ENCODE measurements at places on chromosomes 3 and 15.

DNA sequence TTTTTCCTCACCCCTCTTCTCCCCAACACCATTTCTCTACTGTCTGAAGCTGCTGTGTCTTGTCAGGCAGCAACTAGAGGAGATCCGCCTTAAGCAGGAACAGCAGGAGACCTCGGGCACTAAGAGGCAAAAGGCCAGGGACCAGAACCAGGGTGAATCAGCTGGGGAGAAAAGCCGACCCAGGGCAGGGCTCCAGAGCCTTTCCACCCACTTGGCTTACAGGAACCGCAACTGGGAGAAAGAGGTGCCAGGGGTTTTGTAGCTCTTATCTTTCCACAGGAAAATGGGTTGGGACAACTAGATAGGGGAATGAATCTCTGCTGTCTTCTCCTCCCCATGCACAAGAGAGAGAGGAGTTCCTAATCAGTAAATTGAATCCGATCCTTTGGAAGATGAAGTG is 3.0 kb upstream of the NGRN start:
- no peak for DNase-seq

- DNase-seq: no peak
Observed at GRCh38 chr15:95086531-95087252, 855.3 kb downstream of the MCTP2 start.

- DNase-seq: no peak
Observed at GRCh38 chr3:147189016-147189415, 217.3 kb downstream of the ZIC4 start.

GRCh38 chr3:33299395-33300081 is 22.3 kb downstream of the FBXL2 start:
- no peak for DNase-seq

DNA sequence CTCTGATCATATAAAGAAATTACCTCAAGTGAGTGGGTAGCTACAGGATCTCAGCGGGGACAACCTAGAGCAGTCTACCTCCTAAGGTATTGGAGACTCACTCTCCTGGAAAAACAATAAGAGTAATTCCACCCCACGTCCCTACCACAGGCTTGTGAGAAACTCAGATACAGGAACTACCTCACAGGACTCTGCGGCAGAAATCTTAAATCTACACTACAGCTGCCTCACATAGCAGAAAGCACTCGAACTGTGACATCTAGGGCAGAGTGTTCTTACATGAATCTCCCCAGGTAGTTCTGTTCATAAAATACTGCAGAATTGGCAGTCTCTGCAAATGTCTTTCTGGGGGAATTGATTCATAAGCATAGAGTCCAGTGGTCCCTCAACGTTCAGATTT is 382.9 kb upstream of the IL12A start:
- no peak for DNase-seq

GRCh38 chr15:66164788-66165187 is 88.8 kb downstream of the MEGF11 start:
- DNase-seq: no peak

- DNase-seq: no peak
Observed at GRCh38 chr3:73431183-73431900, 193.4 kb downstream of the PDZRN3 start.

GRCh38 chr15:71005895-71006294 is 109.4 kb upstream of the THSD4 start:
- DNase-seq: no peak

- DNase-seq: no peak
Observed at GRCh38 chr15:60464836-60465630, 13.9 kb downstream of the ICE2 start.

DNA sequence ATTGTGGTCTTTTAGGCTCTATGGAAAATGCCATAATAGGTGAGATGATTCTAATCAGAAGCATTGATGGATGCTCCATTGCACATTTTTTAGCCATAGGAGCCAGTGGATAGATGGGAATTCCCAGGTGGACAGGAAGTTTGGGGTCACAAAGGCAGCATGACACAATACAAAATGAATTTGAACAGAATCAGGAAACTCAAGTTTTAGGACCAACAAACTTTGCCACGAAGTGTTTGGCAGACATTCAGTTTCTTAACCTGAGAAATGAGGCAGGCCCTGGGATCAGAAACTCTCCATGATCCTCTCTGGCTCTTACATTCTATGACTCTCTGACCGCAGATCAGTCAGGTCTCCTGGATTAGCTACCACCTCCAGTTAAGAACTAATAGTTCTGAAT is 275.4 kb downstream of the TIGIT start:
- no peak for DNase-seq

GRCh38 chr15:80076321-80077318 is 17.1 kb downstream of the ZFAND6 start:
- no peak for DNase-seq

- no peak for DNase-seq
Observed at GRCh38 chr3:72628065-72628464, 220.2 kb downstream of the SHQ1 start.

- DNase-seq: no peak
Observed at GRCh38 chr15:87045746-87046145, 966.1 kb downstream of the AGBL1 start.

GRCh38 chr15:68410466-68411342 is 21.3 kb downstream of the ITGA11 start:
- no peak for DNase-seq

GRCh38 chr15:69159805-69160140 is 662 bp upstream of the GLCE start:
- no peak for DNase-seq

DNA sequence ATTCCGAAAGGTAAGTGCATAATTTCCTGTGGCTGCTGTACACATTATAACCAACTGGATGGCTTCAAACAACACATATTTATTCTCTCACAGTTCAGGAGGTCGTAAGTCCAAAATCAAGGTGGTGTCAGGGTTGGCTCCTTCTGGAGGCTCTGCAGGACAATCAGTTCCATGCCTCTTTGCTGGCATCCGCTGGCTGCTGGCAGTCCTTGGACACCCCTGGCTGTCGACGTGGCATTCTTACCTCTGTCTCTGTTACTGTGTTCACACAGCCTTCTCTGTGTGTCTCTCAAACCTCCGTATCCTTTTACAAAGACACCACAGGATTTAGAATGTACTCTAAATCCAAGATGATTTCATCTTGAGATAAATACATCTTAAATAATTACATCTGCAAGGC is 398.8 kb upstream of the ATP10A start:
- DNase-seq: no peak

DNA sequence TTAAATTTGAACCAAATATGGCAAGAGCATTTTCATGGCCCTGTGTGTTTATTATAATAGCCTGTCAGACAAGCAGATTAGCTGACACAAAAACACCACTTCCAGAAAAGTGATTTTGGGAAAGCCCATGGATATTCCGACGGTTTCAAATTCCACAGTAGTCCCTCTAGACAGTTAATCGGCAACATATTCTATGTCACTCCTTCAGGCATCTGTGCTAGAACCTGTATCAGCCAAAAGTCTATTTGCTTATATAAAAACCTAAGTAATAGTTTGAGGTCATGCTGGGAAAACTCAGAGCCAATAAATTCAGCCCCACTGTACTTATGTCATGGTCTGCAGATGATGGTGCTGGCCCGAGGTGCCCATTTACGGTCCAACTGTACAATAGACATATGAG is 110.2 kb upstream of the ARHGEF26 start:
- no peak for DNase-seq

DNA sequence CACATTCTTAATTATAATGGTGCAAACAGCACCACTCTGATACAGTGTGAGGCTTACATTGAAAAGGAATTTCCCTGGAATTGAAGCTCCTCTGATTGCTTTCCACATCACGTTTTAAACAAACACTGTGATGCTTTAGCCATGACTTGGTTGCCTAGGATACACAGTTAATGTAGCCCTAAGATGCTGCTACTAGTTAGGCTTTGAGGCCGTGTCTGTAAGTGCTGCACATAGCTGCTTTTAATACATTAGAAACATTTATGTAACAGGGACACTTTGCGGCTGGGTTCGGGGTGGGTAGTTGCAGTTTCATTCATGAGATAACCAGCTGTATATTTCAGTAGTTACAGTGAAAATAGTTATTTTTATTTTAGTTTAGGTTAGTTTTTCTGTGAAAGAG is 334.7 kb downstream of the NLGN1 start:
- no peak for DNase-seq

DNA sequence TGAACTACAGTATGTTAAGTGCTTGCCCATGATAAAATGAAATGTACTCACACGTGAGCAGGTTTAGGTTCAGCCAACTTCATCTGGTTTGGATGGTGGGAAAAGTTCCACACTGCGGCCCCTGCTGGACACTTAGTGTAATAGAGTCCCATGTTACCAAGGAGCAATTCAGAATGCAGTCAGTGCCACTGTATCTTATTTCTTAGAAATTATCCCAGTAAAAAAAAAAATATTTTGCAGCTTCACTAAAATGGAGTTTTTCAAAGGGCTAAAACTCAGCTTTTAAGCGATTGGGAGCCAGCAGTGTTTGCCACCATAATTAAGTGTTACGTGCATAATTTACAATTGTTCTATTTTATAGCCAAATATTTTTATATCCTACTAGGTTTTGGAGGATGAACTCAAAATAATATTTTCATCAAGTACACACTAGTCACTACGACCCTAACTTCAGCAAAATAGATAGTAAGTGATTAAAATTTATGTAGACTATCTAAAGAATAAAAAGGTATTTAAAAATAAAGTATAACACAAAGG is 371.7 kb upstream of the GBE1 start:
- peak; percentile 24 for DNase-seq

GRCh38 chr3:54780336-54780735 is 147.5 kb downstream of the LRTM1 start:
- DNase-seq: no peak

- DNase-seq: no peak
Observed at GRCh38 chr3:121467085-121467484, 78.7 kb downstream of the POLQ start.

- no peak for DNase-seq
Observed at GRCh38 chr15:57567891-57568290, 23.8 kb upstream of the MYZAP start.

GRCh38 chr3:188510366-188510765 is 356.4 kb downstream of the LPP start:
- DNase-seq: no peak

DNA sequence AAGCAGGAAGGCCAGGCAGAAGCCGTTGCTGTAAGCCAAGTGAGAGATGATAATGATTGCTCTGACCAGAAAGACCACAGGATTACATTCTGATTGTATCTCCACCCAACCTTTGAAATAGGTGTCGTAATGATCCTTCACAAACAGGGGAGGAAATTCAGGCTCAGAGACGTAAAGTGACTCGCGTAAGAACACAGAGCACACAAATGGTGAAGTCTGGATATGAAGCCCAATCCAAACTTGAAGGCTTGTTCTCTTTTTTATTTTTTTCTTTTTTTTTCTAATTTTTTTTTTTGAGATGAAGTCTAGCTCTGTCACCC is 25.3 kb upstream of the PIAS1 start:
- no peak for DNase-seq

DNA sequence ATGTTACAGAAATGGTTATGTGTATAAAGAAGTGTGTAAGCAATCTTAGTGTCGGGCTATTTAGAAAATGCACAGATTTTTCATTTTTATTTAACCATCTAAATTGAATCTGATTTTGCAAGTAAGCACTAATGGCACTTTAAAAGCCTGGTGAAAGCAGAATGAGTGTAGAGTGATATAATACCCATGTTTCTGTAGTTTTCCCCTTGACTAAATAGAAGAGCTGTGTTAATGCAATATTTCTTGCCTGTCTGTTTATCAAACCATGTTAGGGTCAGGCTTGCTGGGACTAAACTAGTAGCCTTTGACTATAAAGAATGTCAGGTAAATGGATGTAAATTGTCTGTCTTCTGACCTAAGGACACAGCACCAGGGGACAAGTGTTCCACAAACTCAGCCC is 714.0 kb downstream of the CADM2 start:
- DNase-seq: no peak

DNA sequence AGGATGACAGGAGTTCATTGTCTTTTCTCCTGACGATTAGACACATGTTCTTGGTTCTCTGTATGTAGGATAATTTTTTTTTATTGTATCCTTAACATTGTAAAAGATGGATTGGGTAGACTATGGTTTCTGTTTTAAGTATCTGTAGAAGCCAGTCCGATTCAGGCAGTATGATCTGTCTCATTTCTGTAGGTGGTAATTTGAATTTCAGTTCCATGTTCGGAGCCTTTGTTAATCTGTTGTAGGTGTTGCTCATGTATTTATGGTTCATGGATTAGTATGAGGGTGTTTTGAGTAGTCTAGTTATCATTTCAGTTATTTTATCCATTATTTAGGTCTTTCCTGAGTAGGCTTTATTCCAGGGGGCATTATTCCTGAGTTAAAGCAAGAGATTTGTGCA is 32.4 kb upstream of the MME start:
- DNase-seq: no peak

- DNase-seq: no peak
Observed at GRCh38 chr15:31487811-31488436, 161.3 kb downstream of the KLF13 start.

- DNase-seq: peak; percentile 13
Observed at GRCh38 chr3:193040836-193041672, 123.4 kb upstream of the MB21D2 start.

DNA sequence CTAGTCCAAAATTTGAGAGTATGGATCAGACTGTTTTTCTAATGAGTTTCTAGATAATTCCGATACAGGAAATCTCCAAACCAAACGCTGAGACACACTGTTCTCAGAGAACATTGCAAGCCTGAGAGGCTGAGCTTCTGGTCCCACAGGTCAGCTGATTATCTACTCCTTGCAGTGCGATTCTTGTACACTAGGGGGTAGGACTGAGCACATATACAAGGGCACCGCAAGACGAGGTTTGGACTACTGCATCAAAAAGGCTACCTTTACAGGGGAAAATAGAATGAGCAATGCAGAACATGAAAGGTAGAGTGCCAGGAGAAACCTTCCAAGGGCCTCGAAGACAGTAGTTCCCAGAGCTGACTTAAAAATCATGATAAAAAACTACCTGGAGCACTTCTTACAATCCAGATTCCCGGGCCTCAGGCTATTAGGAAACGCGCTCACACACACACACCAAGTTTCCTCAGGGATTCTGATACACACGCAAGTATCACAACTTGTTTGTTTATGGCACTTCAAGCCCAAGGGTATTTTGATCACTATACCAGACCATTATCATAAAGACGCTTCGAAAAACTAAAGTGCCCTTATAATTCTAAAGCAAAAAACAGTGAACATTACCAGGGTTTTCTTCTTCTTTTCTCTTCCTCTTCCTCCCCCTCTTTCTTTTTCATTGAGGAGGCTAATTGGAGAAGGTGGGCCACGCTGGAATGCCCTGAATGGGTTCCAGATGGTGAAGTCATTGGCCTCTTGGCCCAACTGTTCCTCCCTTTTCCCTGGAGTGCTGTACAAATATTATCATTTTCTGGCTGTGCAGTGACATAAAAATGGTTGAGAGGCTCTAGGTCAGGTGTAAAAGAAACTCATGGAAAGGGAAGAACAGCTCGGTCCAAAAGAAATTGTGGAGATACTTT is 61.8 kb downstream of the SLC12A8 start:
- peak; percentile 26 for DNase-seq

DNA sequence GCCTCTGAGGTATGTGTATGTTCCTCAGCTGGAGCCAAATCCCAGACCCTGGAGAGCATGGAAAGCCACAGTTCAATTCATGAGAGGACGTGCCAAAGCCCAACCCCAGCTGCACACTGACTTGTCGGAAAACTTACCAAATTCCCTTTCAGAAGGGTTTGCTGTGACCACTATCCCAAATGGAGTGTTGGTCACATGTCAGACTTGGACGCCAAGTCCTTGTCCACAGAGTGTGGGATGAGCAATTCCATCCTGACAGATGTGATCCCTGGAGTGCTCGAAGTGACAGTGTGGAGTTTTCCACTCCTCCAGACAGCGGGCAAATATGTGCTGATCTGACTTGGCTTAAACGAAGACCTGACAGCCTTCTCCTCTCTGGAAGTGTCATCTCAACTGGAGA is 71.2 kb downstream of the RORA start:
- DNase-seq: no peak

GRCh38 chr3:179536256-179536655 is 26.5 kb upstream of the ACTL6A start:
- DNase-seq: no peak

Measured in foreskin melanocyte (primary cell).